ENCODE measurements at places on chromosomes 3 and 15. TPM values are rescaled to one million over a fixed set of nuclear protein-coding genes. Genes with fewer than 3 reads are reported as not detected.
A peak's percentile ranks its signal among the peaks of the same experiment; 100 is the strongest.

DNA sequence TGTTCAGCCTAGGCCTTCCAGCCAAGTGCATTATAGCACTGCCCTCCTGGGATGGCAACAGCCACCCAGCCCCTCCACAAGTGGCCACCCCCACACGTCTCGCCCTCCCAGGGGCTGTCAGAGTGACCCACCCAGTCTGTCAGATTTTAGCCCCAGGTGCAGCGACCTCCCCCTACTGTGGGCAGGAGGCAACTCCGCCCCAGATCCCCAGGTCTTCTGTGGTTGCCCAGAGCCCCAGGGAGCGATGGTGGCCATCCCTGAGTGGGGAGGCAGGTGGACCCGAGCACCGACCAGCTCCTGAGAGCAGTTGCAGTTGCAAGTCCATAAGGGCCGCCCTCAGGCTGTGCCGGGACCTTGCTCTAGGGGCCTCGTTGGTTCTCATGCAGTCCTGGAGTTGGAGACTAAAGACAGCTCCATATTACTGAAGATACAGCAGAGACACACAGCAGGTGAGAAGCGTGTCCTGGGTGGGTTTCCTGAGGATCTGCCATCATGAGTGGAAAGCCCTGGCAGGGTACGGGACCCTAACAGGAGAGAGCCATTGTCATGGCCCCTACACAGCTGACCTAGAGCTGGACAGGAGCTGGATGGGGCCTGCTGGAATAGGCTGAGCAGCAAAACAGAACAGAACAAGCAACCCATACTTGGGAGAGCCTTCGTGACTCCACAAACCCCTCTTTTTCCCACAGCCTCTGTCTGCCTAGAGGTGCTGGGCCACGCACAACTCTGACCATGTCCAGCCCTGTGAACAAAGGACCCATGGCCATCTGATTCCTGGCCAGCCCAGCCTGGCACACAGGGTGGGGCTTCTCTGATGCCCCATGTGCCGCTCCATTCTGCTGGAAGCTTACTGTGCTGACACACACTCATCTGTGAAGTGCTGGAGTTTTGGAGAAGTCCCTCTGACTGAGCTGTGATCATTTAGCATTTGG lies 110.3 kb upstream of the ALDH1A3 start:
- peak overlapping the region; percentile 58 for H3K27ac ChIP-seq
- no peaks in the 10 kb centered on the region for H3K4me1 ChIP-seq
- no peak overlapping the region for H3K4me3 ChIP-seq
- H3K27me3 ChIP-seq, result no peaks in the 10 kb centered on the region
- DNase-seq, result no peak

DNA sequence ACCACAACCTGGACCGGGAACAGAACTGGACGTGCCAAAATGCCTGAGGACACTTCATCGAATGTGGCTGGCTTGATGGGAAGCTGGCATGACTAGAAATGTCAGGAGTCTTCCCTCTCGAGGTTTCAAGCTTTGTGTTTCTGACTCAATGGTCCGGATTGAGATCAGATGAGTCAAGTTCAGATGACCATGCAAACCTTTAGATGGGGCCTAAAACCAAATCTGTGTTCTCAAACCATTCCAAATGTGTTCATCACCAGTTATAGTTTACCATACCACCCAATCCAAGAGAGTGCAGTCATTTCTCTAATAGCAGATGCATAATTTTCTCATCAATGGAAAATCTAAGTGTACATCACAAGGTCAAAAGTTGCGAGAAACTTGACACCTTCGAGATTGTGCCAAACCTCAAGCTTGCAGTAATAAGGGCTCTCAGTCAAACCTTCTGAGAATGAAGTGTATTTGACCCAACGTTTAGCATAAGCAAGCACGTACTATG lies 369.1 kb downstream of the RORA start:
- no peaks in the 10 kb centered on the region for H3K36me3 ChIP-seq
- H3K27me3 ChIP-seq, result no peaks in the 10 kb centered on the region
- H3K4me1 ChIP-seq, result no peaks in the 10 kb centered on the region
- no peak overlapping the region for H3K27ac ChIP-seq

GRCh38 chr3:108474581-108474980 lies 35.8 kb downstream of the MYH15 start:
- DNase-seq, result no peak
- H3K36me3 ChIP-seq, result no peaks in the 10 kb centered on the region
- H3K4me1 ChIP-seq, result no peaks in the 10 kb centered on the region
- no peaks in the 10 kb centered on the region for H3K27me3 ChIP-seq

GRCh38 chr3:56484122-56484521 lies 15.9 kb upstream of the ERC2 start:
- no peak overlapping the region for H3K27ac ChIP-seq
- no peak for DNase-seq
- no peaks in the 10 kb centered on the region for H3K4me1 ChIP-seq

DNA sequence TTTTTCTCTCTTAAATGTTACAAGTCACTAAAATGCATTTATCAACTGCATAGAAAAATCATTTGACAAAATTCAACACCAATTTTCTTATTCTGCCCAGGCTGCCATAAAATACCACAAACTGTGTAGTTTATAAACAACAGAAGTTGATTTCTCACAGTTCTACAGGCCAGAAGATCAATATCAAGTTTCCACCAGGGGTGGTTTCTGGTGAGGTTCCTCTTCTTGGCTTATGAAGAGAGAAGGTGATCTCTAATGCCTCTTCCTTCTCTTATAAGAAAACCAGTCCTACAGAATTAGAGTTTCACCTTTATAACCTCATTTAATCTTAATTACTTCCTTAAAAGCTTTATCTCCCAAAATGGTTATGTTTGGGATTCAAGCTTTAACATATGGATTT lies 10.9 kb upstream of the CD200R1L start:
- no peak for DNase-seq
- H3K36me3 ChIP-seq, result no peaks in the 10 kb centered on the region

DNA sequence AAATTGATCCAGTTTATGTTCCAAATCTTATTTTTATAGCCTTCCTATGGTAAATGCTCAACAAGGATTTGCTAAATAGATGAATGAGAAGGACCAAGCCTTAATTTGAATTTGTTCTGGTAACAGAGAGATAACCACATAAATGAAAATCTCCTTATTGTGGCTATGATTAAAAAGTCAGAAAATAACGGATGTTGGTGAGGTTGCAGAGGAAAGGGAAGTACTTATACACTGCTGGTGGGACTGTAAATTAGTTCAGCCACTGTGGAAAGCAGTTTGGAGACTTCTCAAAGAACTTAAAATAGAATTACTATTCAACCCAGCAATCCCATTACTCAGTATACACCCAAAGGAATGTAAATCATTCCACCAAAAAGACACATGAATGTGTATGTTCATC lies 26.2 kb downstream of the AAGAB start:
- H3K27ac ChIP-seq, result no peak overlapping the region
- H3K36me3 ChIP-seq, result no peaks in the 10 kb centered on the region
- DNase-seq, result no peak
- no peak overlapping the region for H3K4me3 ChIP-seq

DNA sequence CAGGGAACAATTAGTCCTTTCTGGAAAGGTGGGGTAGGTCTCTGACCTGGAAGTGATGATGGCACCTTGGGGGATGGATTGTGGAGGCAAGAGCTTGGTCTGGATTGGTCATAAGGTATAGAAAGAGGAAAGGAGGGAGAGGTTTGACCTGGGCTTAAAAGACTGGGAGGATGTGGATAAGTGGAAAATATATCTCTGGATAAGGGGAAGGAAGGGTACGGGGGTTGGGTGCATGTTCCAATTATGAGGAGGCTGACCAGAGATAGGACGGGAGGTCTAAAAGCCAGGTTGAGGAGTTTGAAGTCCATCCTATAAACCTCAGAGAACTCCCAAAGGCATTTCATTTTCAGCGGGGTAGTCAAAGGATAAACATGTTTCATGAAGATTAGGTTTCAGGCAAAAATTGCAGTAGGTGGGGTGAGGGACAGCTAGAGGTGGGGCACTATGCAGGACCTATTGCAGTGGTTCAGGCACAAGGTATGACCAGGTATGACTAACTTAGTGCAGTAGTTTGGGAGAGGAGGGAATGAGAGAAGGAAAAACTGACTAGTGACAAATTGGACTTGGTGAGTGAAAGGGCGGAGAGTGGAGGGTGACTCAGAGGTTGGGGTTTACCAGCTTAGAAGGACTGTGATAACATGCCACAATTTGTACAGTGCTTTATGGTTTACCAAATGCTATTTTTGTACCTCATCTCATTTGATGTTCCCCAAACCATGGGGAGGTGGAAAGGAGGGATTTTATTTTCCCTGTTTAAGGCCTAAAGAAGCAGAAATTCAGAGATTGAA lies 10.7 kb downstream of the PDE8A start:
- no peaks in the 10 kb centered on the region for H3K36me3 ChIP-seq
- DNase-seq, result no peak
- H3K27me3 ChIP-seq, result no peaks in the 10 kb centered on the region
- H3K27ac ChIP-seq, result no peak overlapping the region
- H3K4me1 ChIP-seq, result no peaks in the 10 kb centered on the region

- H3K4me3 ChIP-seq, result no peak overlapping the region
- H3K27me3 ChIP-seq, result no peaks in the 10 kb centered on the region
- H3K4me1 ChIP-seq, result peaks cover 19% of the 10 kb centered on the region
- DNase-seq, result peak; percentile 48
- peak overlapping the region; percentile 82 for H3K27ac ChIP-seq
Observed at GRCh38 chr15:75042730-75043508, 19.5 kb downstream of the PPCDC start.

DNA sequence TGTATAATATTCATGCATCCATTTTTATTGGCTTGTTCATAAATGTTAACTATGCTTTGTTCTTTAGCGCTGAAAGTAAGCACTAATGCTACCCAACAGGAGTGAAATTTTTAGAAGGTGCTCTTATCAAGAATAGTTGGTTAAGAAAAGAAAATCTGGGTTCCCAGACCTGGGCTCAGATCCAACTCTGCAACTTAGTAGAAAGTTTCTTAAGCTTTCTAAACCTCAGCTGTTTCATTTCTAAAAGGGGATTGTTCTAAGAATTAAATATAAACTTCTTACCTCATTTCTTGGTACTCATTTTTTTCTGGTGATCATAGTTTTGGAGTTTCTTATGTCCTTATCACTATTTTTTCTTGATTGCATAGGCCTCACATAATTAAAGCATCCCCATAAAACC lies 12.1 kb downstream of the ARPP21 start:
- no peaks in the 10 kb centered on the region for H3K4me1 ChIP-seq
- no peak overlapping the region for H3K27ac ChIP-seq
- no peaks in the 10 kb centered on the region for H3K27me3 ChIP-seq
- no peak for DNase-seq
- H3K4me3 ChIP-seq, result no peak overlapping the region
- no peaks in the 10 kb centered on the region for H3K36me3 ChIP-seq

- H3K4me1 ChIP-seq, result no peaks in the 10 kb centered on the region
- no peak overlapping the region for H3K4me3 ChIP-seq
- DNase-seq, result no peak
- H3K27me3 ChIP-seq, result no peaks in the 10 kb centered on the region
Observed at GRCh38 chr3:149424918-149425317, 47.5 kb upstream of the TM4SF1 start.

GRCh38 chr3:34256021-34256420 lies 457.6 kb downstream of the PDCD6IP start:
- peak overlapping the region; percentile 54 for H3K27ac ChIP-seq
- no peak overlapping the region for H3K4me3 ChIP-seq
- DNase-seq, result no peak
- H3K4me1 ChIP-seq, result peaks cover under 1% of the 10 kb centered on the region

- no peak for DNase-seq
- no peaks in the 10 kb centered on the region for H3K36me3 ChIP-seq
- H3K4me1 ChIP-seq, result no peaks in the 10 kb centered on the region
- no peak overlapping the region for H3K27ac ChIP-seq
- no peaks in the 10 kb centered on the region for H3K27me3 ChIP-seq
Observed at GRCh38 chr15:97745481-97746071, 214.9 kb upstream of the ARRDC4 start.

GRCh38 chr3:135762188-135762856 lies 203.2 kb upstream of the PPP2R3A start:
- H3K36me3 ChIP-seq, result no peaks in the 10 kb centered on the region
- H3K27ac ChIP-seq, result no peak overlapping the region
- no peak overlapping the region for H3K4me3 ChIP-seq
- no peak for DNase-seq

DNA sequence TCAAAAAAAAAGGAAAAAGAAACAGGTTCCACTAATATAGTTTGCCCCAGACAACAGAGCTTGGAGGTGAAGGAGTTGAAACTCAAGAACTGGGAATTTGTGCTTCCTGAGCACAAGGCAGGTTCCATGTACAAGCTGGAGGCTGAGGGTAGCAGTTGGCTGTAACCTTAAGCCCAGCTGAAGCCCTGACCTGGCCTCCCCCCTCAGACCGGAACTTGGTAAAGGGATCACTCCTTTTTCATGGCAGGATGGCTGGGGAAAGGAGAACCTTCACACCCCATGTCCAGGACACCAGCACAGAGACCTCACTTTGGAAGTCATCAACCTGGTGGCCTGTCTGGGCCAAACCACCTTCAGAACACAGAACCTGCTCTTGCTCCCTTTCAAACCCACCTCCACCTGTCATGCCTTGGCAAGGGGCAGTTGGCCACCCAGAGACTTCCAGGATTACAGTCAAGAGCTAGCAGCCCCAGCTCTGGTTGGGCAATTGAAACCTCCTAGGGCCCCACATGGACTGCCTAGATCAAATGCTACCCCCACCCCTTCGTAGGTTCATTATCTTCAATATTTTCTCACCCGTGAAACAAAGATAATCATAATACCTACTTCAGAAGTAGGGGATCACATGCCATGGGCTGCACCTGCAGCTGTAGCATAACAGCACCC lies 3.5 kb downstream of the RPL29 start:
- no peak overlapping the region for H3K27ac ChIP-seq
- H3K4me1 ChIP-seq, result no peaks in the 10 kb centered on the region
- no peak overlapping the region for H3K4me3 ChIP-seq
- no peaks in the 10 kb centered on the region for H3K27me3 ChIP-seq

DNA sequence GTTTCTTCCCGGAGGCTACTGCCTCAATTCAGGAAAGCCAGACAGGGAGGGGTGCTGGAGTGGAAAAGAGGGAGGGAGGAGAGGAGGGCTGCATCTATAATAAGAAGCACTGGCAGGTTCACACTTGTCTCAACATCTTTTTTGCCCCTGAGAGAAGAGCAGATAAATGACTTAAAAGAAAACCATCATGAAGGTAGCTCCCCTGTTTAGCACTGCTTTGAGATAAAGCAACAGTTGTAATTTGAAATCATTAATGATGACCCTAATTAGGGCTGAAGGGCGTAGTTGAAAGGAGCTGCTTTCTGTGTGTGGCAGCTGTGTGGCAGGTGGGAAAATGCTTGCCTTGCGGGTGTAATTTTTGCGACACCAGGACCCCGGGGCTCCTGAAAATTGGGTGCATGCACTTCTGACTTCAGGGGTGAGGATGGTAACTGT lies 222.8 kb upstream of the IL12A start:
- H3K4me1 ChIP-seq, result no peaks in the 10 kb centered on the region
- H3K27ac ChIP-seq, result peak overlapping the region; percentile 98
- H3K4me3 ChIP-seq, result peak overlapping the region; percentile 63
- H3K36me3 ChIP-seq, result no peaks in the 10 kb centered on the region

- H3K27me3 ChIP-seq, result no peaks in the 10 kb centered on the region
- no peak overlapping the region for H3K4me3 ChIP-seq
- H3K36me3 ChIP-seq, result no peaks in the 10 kb centered on the region
- no peaks in the 10 kb centered on the region for H3K4me1 ChIP-seq
Observed at GRCh38 chr3:34106879-34107278, 308.4 kb downstream of the PDCD6IP start.

GRCh38 chr15:90872486-90873184 lies 4.2 kb downstream of the FURIN start:
- peak overlapping the region; percentile 51 for H3K4me3 ChIP-seq
- H3K27me3 ChIP-seq, result no peaks in the 10 kb centered on the region
- H3K4me1 ChIP-seq, result peaks cover 12% of the 10 kb centered on the region
- peak overlapping the region; percentile 94 for H3K27ac ChIP-seq
- H3K36me3 ChIP-seq, result no peaks in the 10 kb centered on the region
- DNase-seq, result peak; percentile 26

TNFAIP8L3 gene
- total RNA-seq, result 20.0 TPM

MAGI1 gene
- 36.6 TPM for total RNA-seq

PYGO1 gene
- total RNA-seq, result 32.5 TPM

AMIGO3 gene
- not detected for total RNA-seq

CLRN1 gene
- total RNA-seq, result not detected

TRIP4 gene
- 16.7 TPM for total RNA-seq

SLC2A2 gene
- not detected for total RNA-seq

CNTN3 gene
- 14.7 TPM for total RNA-seq

SERINC4 gene
- total RNA-seq, result not detected

Measured in uterus (tissue), 4 donors.